Thoracic aorta (tissue), 2 donors: ENCODE measurements at places on chromosomes 11 and 22. TPM values are rescaled to one million over a fixed set of nuclear protein-coding genes. Genes with fewer than 3 reads are reported as not detected.

MAP6 gene
- 16.4 TPM for total RNA-seq

GRCh38 chr11:112004389-112004788, 20.8 kb upstream of the DLAT start:
- no peak for DNase-seq

MUC5B gene
- not detected for total RNA-seq

DNA sequence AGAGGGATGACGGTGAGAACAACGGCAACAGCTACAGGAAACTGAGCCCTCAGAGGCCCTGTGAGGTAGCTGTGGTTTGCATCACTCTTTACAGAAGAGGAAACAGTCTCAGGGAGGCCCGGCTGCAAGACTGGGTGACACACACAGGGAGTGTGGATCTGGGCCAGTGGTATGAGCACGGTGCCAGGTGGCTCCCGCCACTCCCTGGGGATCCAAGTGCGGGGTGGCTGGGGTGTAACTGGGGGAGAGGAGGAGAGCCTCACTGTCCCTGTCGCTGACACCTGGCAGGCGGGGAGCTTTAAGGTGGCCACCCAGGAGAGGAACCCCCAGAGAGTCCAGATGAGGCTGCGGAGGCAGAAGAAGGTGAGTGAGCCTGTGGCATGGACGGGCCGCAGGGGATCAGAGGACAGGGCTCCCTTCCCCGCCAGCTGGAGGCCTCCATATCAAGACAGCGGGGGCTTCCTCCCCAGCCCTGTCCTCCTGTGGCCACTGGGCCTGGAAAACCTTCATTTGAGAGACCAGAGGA, 5.6 kb downstream of the RGL4 start:
- DNase-seq = no peak

DNA sequence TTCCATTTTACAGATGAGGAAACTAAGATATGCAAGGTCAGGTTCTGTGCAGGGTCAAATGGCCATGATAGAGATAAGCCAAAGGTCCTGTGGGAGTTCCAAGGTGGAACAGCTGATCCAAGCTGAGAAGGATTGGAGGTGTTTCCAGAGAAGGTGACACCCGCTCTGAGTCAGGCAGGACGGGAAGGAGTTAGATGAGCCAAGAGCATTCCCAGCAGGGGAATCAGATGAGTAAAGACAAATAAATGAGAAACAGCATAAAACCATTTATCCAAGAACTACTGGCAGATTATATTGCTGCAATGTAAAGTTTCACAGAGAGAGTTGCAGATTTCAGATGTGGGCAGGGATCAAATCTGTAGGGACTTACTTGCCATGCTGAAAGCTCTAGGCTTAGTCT, 18.9 kb upstream of the HEPHL1 start:
- DNase-seq = no peak

DNA sequence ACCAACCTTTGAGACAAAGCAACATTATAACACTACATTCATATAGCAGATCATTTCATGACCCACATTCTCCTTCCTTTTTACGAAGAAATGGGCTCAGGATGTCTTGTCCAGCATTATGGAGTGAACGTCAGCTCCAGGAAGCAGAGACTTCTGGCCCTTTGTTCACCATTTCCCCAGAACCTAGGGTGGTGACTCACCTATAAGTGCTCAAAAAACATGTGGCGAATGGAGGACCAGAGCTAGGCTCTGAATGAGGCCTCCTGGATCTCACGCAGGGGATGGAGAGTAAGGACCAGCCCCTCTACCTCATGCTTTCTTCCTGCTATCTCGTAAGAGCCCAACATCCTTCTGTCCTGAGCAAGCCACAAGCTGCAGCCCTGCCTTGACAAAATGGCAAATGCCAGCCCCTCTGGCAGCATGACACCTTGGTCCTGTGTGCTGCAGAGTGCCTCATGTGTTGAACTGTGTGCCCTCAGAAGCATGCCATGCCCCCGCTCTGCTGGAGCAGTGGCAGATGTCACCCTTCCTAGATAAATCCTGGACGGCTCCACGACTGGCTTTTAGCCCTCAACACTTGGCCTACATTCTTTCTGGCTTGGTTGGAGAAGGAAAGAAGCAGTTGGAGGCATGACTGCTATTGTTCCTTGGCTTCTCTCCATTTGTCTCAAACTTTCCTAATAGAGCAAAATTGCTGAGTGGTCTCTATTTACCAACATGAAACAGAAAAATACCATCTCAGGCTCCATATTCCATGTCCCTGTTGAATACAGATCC, 6.5 kb upstream of the ST3GAL4 start:
- DNase-seq = no peak

OR52I1 gene
- total RNA-seq = not detected

APOA5 gene
- total RNA-seq = not detected

GSC2 gene
- total RNA-seq = not detected

DNA sequence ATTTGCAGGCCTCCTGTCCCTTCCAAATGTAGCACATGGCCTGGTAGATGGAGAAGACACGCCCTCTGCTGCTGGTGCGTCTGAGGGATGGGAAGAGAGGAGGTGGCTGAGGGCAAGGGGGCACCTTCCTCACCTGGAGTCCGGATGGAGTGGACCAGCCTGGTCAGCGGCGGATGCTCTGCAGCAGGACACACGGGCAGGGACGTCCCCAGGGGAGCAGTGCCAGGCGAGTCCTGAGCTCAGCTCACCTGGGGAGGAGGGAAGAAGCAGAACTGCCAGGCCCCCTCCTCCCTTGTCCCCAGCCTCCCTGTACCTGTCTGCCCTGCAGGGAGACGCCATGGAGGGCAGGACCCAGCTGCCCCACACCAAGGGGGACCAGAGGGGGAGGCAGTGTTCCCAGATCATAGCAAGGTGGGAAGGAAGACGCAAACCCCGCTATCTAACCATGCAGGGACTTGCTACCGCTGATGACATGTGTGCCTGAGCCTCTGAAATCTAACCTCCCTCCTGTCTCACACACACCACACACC, 1495.9 kb downstream of the BRD1 start:
- DNase-seq = no peak

- DNase-seq = no peak
These were observed 24.0 kb downstream of the PANX1 start for GRCh38 chr11:94152678-94153065.

KLHL35 gene
- total RNA-seq = 6.8 TPM

- no peak for DNase-seq
These were observed 156.5 kb upstream of the SOX6 start for GRCh38 chr11:16512899-16513241.

GRCh38 chr11:126733685-126734084, 266.9 kb downstream of the KIRREL3 start:
- DNase-seq = no peak

GAL gene
- total RNA-seq = not detected

NPAS4 gene
- total RNA-seq = 4.2 TPM

RASGRP2 gene
- 78.4 TPM for total RNA-seq

DNA sequence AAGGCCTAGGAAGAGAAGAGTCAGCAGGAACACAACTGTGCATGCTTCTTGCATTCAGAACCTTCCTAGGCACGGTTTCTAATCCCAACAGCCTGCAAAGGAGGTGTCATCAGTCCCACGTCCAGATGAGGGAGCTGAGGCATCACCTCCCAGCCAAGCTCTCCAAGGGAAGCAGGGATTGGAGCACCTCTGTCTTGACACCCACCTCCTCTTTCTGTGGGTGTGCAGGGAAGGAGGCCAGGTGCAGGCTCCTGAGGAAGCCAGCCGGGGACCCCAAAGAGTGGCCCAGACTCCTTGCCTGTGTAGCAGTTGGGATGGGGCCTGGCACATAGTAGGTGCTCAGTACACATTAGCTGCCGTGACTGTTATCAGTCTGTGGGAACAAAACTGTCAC, 2.0 kb downstream of the PNPLA5 start:
- DNase-seq = no peak

MMP12 gene
- total RNA-seq = not detected

- no peak for DNase-seq
These were observed 36.1 kb downstream of the PDGFD start for GRCh38 chr11:104127828-104128227.

- DNase-seq = no peak
These were observed 146.8 kb downstream of the ENTHD1 start for GRCh38 chr22:39746600-39747262.
